ENCODE measurements at places on chromosomes 4 and X.

- no peak for DNase-seq
Measured at GRCh38 chr4:54498661-54499111, 159.1 kb upstream of the KIT start.

- DNase-seq = no peak
Measured at GRCh38 chr4:100289530-100289888, 99.2 kb upstream of the DDIT4L start.

- no peak for DNase-seq
Measured at GRCh38 chr4:20696815-20697214, 3.4 kb upstream of the PACRGL start.

- no peak for DNase-seq
Measured at GRCh38 chrX:141142946-141143345, 34.0 kb downstream of the LDOC1 start.

GRCh38 chr4:73011629-73011985 lies 57.9 kb downstream of the COX18 start:
- no peak for DNase-seq

DNA sequence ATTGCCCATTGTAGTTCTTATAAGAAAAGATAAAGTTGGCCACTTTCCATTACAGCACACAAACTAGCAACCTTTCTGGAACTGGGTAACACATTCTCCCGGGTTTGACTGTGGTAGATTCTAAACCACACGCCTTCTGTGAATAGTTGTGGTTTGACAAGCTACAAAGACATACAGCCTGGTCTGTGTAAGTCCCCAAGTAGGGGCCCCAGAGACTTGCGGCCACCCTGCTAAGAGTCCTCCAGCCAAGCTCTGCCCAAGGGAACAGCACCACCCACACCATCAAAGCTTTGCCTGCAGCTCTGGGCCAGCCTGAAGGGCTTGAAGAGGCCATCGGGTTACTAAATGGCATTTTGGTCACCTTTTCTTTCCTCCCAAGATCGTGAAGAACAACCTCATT lies 203.4 kb downstream of the MAML3 start:
- no peak for DNase-seq

DNA sequence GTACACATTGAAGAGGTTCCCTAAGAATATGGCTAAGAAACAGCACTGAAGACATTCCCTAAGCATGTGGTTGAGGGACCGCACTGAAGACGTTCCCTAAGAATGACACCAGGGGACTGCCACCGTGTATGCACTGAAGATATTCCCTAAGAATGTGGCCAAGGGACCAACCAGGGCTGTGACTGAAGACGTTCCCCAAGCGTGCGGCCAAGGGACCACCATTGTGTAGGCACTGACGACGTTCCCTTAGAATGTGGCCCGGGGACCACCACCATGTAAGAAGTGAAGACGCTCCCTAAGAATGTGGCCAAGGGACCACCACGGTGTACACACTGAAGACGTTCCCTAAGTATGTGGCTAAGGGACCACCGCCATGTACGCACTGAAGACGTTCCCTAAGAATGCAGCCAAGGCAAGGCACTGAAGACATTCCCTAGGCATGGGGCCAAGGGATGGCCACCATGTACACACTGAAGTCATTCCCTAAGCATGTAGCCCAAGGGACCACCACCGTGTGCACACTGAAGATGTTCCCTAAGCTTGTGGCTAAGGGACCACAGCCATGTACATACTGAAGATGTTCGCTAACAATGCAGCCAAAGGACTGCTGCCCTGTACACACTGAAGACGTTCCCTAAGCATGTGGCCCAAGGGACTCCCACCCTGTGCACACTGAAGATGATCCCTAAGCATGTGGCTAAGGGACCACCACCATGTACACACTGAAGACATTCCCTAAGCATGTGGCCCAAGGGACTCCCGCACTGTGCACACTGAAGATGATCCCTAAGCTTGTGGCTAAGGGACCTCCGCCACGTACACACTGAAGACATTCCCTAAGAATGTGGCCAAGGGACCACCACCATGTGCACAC lies 22.0 kb downstream of the DHRSX start:
- DNase-seq = no peak

DNA sequence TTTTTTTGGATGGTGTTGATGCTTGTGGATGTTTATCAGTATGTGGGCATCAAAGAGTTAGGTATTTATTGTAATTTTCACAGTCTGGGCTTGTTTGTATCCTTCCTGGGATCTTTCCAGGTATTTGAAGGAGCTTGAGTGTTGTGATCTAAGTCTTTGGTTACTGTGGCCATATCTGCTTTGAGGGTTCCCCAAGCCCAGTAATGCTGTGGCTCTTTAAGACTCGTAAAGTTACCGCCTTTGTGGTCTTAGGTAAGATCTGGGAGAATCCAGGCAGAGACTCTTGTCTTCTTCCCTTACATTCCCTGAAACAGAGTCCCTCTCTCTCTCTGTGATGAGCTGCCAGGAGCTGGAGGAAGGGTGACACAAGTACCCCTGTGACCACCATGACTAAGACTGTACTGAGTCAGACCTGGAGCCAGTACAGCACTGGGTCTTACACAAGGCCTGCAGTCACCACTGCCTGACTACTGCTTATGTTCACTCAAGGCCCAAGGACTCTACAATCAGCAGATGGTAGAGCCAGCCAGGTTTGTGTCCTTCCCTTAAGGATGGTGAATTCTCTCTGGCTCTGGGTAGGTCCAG lies 62.2 kb downstream of the FMR1NB start:
- DNase-seq = no peak

GRCh38 chrX:118464501-118464900 lies 31.1 kb upstream of the DOCK11 start:
- DNase-seq = no peak

DNA sequence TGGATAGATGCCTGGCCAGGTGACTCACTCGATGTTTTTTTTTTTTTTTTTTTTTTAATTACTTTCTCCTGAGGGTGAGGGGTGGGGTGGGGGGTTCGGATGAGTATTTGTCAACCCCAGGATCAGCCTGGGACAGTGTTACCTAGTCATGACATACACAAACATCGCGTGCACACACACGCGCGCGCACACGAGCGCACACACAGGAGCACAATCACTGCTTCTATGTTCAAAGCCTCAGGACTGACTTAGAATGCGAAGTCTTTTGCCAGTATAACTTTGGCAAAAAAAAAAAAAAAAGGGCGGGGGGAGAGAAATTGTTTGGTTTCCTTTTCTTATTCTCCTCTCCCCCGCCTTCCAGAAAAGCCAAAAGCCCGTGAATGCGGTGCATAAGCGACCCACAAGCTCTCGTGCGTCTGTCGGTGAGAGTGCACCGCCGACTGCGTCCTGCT lies 115.0 kb upstream of the TEX13C start:
- DNase-seq = no peak

DNA sequence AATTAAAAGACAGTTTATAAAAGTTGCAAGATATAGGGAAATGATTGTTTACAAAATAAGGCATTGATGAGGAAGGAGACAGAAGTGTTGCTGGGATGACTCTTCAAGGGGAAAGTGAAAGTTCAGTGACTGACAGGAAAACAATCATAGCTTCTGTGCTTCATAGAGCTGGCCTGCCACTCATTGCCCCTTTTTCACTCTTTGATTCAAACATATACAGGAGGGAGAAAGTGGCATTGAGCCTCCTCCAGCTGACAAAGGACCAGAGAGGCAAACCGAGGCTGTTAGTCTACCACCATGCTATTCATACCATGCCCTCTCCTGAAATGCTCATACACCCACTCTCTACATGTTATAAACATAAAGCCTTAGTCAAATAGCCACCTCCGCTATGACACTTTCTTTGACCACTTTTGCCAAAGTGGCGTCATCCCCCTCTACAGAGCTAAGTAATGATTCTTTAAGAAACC lies 79.2 kb upstream of the ATOH1 start:
- DNase-seq = no peak

GRCh38 chr4:185710487-185710995 lies 101.5 kb downstream of the SORBS2 start:
- no peak for DNase-seq

DNA sequence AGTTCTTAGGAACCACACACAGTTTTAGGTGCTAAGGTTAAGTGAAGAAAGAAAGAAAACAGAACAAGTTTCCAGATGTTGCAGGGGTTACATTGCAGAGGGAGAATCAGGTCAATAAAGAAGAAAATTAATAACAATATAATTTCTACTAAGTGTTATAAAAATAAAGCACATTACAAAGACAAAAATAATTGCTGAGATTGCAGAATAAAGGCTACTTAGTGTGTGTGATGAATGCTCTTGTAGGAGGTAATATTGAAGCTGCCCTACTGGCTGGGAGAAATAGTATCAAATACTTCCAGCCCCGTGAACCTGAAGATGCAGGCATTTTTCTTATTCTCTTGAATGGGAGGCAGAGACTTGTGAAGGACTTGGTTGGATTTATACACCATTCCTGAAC lies 33.2 kb upstream of the FAM9A start:
- no peak for DNase-seq

- DNase-seq = no peak
Measured at GRCh38 chrX:9327747-9328145, 137.1 kb upstream of the TBL1X start.

DNA sequence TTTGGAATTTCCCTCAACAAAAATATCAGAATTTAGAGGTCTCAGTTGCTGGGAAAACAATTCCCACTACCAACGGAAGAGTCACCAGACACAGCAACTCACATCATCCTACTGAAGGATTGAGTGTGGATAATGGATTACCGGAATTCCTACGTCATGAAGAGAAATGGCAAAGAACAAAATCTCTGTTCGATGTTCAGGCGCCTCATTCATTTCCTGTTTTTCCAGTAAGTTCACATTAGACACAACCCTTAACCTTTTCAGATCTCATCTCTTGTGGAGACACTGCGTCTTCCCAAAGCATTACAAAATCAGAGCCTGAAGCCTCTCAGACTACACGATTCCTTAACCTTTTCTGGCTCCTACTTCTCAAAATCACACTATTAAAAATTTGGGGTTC lies 58.5 kb upstream of the CPEB2 start:
- DNase-seq = no peak

- no peak for DNase-seq
Measured at GRCh38 chrX:110914281-110914680, 118.7 kb upstream of the CHRDL1 start.

GRCh38 chr4:187666697-187667494 lies 328.7 kb upstream of the ZFP42 start:
- DNase-seq = no peak

GRCh38 chr4:86500527-86500926 lies 93.6 kb upstream of the PTPN13 start:
- no peak for DNase-seq

GRCh38 chr4:2652415-2653160 lies 103.5 kb downstream of the TNIP2 start:
- no peak for DNase-seq

DNA sequence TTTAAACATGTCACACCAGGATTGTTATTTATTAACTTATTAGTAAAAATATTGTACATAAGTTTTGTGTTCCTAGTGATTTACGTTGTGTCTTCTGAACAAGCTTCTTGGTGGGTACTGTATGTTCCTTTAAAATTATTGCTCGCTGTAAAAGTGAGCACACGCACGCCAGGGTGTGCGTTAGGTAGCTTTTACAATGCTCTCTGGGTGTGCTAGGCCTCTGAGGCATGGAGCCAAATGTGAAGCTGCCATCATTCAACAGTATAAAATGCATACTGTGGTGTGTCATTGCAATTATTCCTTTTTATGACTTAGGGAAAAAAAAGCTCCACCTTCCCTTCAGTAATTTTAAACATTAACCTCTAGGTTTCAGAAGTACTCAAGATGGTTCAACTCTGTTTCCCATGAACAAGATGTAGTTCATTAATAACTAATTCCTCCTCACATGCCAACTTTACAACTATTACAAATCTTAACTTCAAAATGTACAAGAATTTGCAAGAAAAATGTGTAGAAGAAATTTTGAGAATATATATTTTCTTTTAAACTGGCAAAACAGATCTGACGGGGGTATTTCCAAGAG lies 42.4 kb downstream of the ATOH1 start:
- no peak for DNase-seq

GRCh38 chrX:134883137-134883700 lies 107.6 kb upstream of the SMIM10 start:
- no peak for DNase-seq

GRCh38 chr4:41369680-41370079 lies 113.0 kb downstream of the UCHL1 start:
- DNase-seq = peak; percentile 30

- DNase-seq = no peak
Measured at GRCh38 chrX:2712428-2712827, 21.3 kb downstream of the CD99 start.

DNA sequence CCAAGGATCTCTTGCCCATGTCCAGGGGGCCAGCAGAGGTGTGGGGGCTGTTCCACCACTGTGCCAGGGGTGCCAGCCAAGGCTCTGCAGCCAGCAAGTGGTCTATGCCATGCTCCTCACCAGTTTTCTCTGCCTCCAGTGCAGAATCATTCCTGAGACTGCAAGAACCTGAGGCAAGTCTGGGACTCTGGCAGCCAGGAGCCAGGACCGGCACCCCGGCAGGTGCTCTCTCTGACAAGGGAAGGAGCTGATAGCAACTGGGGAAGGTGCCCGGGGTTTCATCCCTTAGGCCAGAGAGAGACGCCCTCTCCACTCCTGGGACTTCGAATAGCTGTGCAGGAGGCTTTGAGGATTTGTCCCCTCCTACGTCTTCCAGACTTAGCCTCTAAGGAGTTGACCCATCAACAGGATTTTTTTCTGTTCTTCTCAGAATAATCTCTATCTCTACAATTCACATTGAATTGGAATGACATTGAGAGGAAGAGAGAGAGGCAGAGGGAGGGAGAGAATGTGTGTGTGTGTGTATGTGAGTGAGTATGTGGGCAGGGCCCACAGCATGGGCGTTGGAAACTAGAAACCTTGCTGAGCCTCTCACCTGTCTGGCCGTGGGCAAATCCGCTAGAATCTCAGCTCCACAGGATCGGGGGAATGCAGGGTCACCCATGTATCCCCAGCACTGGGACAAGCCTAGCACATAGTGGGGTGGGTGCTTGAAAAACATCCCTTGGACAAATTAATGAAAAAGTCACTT lies 74.5 kb upstream of the AFAP1 start:
- no peak for DNase-seq

GRCh38 chr4:119498527-119498926 lies 130.1 kb downstream of the PDE5A start:
- no peak for DNase-seq

- DNase-seq = no peak
Measured at GRCh38 chr4:146981651-146982050, 36.0 kb upstream of the TTC29 start.

DNA sequence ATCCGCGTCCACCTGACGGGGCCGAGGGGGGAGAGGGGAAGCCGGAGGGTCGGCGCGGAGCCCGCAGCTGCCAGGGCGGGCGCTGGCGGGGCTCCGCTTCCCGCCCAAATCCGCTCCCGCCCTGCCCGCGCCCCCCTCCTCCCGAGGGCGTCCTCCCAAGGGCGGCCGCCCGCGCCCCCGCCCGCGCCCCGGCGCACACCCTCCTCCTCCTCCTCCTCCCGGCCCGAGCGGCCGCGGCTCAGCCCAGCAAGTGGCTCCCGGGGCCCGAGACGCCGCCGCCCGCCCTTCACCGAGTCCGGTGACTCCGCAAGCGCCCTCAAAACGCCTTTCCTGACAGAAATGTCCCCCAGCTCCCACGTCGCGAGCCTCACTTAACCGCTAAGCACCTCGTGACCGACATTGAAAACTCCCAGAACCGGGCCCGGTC lies 487 bp downstream of the HMGB2 start:
- DNase-seq = peak; percentile 51

- no peak for DNase-seq
Measured at GRCh38 chr4:131974730-131975129, 1174.4 kb upstream of the PCDH10 start.

- no peak for DNase-seq
Measured at GRCh38 chr4:142386449-142386848, 459.7 kb downstream of the INPP4B start.

Data from amygdala (tissue), 56 donors.